ENCODE measurements at places on chromosomes 4 and X.

GRCh38 chr4:26568446-26568994 lies 15.4 kb upstream of the TBC1D19 start:
- DNase-seq = no peak

DNA sequence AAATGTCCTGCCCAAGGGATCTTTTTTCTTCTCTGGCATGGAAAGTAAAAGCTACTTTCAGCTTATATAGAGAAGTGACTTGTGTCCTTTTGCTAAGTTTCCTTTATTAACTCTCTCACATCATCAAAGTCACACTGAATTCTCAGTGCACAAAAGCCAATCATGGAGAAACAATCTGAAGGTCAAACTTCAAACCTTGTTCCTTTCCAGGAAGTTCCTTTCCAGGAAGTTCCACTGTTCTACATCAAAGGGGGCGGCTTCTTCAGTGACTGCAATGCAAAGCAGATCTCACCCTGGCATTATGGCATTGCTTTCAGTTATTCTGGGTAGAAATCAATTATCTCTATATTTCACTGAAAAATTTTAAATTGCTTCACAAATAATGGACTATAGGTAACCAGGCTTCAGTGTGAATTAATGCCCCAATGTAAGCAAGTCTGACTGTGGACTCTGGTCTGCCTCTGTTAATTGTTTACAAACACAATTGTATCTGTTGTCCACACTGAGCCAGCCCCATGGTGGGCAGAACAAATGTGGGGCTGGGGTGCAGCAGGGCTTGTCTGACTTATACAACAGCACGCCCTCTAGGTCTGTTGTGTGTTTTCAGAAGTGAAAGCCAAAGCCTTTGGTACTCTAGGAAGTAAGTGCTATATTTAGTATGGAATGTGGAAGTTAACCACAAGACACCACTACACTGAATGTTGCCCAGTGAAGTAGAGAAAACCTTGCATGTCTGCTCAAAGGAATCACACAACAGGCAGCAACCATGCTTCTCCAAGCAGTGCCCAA lies 98.8 kb downstream of the CDS1 start:
- no peak for DNase-seq

GRCh38 chr4:38400946-38401345 lies 263.1 kb upstream of the KLF3 start:
- DNase-seq = no peak

DNA sequence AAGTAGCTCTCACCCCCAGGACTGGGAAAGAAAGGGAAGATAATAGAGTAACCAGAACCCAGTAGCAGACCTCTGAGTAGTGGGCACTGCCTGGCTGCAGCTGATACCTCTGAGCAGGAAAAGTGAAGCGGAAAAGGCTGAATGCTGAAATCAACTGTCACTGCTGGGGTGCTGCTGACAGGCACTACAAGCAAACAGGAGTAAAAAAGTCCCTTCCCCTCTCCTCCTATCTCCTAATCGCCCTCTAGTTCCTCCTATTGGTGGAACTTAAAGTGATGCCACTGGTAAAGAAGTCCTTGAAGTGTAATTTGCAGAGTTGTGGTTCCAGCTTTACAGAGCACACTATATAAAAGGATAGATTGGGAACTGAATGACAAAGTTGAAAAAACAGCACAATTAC lies 32.8 kb upstream of the GLRB start:
- DNase-seq = no peak

GRCh38 chr4:165711912-165712311 lies 161.1 kb upstream of the TLL1 start:
- DNase-seq = no peak

GRCh38 chr4:45663003-45663402 lies 460.9 kb downstream of the GABRG1 start:
- no peak for DNase-seq

- DNase-seq = no peak
Measured at GRCh38 chr4:5970381-5971077, 47.7 kb downstream of the C4orf50 start.

Data from activated naive CD4-positive, alpha-beta T cell treated with anti-CD3 and anti-CD28 coated beads, Interleukin-2, amount 10 ng/mL, durations not matched to agents 7 days and 5 days (primary cell).